Activated CD4-positive, CD25-positive, alpha-beta regulatory T cell treated with anti-CD3 and anti-CD28 coated beads, Interleukin-2, amount 50 U/mL, for 72 hours (primary cell): ENCODE measurements at places on chromosomes 1 and 21.

DNA sequence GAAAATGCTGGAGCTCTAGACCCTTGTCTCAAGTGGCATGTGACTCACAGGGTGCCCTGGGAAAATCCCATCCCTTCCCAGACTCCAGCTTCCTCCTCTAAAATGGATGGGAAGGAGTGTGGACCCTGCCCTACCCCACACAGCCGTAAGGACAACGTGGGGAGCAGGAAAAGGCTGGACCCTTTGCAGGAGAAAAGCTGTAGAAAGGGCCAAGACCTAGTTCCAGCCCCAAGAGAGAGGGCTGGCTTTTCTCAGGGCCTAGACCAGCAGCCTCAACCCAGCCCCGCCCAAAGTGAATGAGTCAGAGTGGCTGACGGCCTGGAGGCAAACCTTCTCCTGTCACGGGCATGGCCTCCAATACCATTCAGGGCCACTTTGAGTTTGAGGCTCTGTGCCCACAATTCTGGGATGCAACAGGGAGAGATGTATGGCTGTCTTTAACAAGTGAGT, 1.1 kb downstream of the LAMB3 start:
- no peak for DNase-seq

DNA sequence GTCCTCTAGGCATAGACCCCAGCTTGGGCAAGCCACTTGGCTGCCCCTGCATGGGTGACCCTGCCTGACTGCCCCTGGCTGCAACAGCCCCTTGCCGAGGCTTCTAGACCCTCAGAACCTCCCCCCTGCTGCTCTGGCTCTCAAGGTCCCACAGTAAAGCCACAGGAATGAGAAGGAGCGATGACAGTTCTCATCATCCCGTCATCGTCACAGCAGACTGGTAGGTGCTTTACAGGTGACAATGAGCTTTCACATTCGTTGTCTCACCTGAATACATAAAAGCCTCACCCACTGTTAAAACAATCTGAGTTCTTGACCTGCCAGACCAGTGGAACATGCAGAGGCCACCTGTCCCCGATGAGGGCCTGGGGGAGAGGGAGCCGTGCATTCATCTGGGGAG, 36.0 kb upstream of the GPR157 start:
- DNase-seq: no peak

GRCh38 chr1:2003541-2004131, at the start of gene CFAP74:
Gene CFAP74, minus strand, starts transcription at chr1:2003786. Its CDS starts 12,830 bp downstream, at chr1:1990956.
- DNase-seq: no peak

DNA sequence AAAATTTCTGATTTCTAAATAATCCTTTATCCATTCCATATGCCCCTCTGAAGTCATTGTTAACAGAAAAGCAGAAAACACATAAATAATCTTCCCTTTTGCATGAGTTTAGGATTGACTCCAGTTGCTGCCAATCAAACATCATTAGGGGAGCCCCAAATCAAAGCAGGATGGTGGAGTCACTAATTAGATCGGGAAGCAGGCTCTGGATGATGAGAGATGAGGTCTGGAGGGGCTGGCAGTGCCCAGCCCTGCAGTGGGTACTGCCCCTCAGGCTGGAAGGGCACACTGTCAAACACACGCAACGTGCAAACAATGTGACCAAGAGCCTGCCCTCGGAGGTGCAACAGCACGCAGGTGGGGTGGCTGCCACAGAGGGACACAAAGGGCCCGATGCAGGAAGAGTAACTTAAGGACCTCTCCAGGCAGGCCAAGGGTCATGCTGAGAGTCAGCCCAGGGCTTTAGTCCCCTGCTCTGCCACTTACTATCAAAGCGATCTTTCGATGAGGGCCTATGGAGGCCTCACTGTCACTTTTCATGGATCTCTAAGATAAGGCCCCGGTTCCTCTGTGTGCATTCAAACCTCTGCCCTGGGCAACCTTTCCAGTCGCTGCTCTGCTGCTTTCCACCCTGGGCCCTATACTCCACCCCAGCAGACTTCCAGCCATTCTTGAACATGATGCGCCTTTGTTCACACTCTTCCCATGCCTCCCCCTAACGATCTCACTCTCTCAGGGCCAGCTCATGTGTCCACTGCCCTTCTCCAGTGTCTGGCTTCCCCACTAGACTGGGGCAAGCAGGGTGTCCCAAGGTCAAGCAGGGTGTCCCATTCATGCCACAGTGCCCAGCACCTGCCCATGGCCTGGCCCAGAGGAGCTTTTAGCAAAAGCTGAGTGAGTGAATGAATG, 98.9 kb downstream of the DMRTB1 start:
- peak; percentile 19 for DNase-seq

GRCh38 chr1:97307568-97307967, 586.0 kb downstream of the PTBP2 start:
- DNase-seq: no peak

GRCh38 chr1:51222809-51223208, 13.3 kb upstream of the RNF11 start:
- DNase-seq: no peak

DNA sequence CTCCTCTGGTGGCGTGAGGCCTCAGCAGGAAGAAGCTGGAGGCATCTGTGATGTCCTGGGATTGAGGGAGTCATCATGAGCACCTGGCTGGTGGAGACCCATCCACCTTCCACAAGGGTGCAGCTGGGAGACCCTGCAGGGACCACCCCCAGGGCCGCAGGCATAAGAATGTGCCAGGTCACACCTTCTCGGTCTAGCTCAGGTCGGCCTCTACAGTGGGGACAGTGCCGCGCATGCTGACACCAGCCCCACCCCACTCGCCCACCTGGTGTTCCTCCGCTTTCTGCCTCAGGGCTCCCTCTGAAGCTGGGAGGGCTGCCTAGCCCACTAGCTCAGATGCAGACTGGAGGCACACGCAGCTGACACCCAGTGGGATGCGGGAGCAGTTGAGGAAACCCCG, 5.8 kb upstream of the PAQR7 start:
- DNase-seq: no peak

DNA sequence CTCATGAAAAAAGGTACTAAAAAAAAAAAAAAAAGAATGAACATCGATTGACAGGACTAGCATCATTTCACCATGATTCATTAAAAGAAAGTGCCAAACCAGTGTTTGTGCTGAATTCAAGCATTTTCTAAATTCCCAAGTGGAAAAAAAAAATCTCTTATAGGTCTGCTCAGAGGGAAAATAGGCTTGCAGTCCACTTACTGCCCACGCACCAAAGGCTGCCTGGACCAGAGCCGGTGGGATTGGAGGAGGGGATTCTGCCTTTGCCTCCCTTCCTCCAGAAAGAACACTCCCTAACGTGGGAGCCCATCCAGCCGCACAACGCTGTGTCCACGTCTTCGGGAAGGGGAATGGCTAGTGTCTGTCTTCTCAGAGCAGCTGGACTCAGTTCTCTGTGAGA, 5.5 kb upstream of the TRAPPC10 start:
- DNase-seq: no peak

- DNase-seq: no peak
Observed at GRCh38 chr1:119582801-119583200, 65.3 kb downstream of the ZNF697 start.

- no peak for DNase-seq
Observed at GRCh38 chr1:103525114-103525606, 339 bp upstream of the RNPC3 start.

DNA sequence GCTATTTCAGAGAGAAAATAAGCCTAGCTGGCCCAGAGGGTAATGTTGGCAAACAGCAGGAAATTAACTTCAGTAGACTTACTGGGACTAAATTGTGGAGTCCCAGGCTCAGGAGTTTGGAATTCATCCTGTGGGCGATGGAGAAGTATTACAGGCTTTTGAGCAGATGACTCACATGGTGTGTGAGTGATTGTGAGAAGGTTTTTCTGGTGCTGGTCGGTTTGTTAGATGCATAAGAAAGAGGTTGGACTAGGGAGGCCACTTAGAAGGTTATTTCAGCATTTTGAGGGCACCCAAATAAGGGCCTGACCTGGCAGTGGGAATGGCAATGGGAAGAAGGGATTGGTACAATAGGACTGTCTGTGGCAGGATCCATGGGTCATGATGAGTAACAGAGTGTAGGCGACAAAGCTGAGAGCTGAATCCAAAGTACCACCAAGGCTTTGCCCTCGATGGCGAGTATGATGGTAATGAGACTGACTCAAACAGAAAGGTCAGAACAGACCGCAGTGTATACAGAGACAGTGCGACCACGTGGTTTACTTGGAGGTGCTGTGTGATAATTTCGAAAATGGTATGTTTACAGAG, 69.2 kb upstream of the KIF26B start:
- DNase-seq: no peak

- DNase-seq: no peak
Observed at GRCh38 chr1:114108751-114109255, 44.9 kb downstream of the SYT6 start.

DNA sequence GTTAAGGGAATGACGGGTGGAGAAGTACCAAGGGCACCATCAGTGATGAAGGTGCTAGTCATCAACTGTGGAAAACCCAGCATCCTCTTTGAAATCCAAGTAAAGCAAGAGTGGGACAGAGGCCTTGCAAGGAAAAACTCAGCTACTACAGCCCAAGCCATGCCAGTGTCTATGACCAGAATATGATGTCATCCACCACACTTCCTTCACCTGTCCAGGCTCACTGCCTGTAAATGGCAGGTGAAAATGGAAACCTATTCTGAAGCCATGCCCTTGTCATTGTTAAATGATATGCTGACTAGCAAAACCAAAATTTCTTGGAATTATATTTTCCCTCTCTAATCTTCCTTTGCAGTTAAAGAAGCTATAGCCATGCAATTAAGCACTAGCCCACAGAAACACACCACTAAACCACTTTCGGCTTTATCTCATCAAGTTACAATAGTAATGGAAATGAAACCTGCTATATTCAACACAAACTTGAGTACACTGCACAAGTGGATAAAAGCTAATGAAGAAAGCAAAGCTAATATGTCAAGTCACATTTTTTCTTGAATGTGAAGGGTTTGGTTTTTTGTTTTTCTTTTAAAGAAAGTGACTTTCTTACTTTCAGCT, 96.3 kb upstream of the RALGPS2 start:
- no peak for DNase-seq

DNA sequence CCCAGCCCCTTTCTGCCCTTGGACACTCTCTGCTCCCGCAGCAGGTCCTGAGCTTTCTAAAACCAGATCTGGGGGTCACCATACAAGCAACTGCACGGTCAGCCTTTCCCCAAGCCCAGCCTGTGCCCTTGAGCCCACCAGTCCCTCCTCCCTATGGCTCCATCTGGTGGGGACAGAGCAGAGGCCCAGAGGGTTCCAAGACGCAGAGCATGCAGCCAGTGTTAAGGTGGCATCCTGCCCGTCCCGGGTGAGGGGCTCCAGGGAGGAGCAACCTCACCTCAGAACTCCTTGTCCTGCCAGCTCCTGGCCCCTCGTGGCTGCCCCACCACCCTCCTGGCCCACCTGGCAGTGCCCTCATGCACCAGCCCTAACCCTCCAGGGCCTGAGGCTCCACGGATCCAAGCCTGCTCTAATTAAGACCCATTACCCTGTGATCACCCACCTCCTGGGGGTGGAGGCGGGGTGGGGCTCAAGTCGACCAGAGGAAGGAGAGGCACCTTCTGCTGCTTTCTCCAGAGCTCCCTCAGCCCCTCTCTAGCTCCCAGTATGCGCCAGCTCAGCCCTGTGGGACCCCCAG, 8.5 kb downstream of the CHD5 start:
- no peak for DNase-seq

DNA sequence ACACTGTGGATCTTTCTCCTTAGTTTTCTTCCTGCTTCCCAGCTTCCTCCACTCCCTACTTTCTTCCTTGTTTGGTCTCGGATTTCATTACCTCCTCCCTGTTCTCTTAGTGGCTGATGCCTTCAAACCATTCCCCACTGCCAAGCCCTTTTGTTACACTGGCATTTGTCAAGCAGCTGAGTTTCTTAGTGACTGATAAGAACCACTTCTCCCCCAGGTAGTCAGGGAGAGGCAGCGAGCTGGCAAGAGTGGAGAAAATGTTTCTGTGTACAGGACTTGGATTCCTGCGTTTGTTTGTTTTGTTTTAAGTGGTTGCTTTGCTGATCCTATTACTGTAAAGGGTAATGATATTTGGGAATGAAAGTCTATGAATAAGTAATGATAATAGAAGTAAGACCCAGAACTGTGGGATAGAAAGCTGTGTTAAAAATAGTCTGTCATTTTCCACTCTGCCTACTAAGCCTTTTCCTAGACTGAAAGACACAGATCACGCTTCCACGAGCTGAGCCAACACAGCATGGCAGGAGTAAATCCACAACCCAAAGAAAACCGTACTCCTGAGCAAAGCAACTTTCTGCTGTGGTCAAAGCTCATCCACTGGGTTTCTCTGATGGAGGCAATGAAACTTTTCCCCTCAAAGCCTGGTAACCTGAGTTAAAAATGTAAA, 10.1 kb upstream of the SERTAD4 start:
- no peak for DNase-seq

DNA sequence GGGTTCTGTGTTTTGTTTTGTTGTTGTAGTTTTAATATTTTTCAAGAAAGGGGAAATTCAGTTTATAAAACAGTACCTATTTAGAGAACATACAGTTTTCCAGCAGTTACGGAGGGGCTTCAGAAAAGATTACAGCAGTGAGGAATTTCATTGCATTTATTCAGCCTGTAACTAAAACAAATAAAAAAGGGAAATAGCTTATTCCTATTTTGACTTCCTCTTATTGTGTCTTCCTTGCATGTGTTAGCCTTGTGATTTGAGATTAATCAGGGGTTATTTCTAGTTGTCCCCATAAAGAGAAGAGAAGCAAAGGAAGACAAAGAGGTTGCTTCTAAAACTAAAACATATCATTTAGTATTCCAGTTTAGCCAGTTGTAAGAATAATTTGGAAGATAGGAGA, 35.0 kb downstream of the CTTNBP2NL start:
- no peak for DNase-seq

DNA sequence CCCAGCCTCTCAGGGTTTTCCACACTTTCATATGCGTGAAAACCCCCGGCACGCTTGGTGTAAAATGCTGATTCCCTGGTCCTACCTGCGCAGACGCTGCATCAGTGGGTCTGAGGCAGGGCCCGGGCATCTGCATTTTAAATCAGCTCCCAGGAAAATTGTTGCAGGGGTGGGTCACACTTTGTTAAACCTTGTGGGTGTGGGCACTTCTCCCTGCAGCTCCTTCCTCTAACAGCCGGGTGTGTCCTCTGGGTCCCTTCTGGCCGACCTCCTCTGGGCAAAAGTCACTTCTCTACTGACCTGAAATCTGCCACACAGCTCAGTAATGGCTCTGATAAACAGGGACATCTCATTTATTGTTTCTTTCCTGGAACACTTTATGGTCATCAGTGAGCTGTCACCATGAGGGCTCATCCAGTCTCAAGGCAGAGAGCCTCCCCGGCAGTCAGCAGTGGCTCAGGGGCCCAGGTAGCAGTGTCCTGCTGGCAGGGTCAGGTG, 52.8 kb upstream of the TMPRSS2 start:
- no peak for DNase-seq
